Hematopoietic multipotent progenitor cell treated with erythropoietin and hydrocortisone succinate and interleukin-3 and kit ligand, for 17 days (in vitro differentiated cells): ENCODE measurements at places on chromosomes 2 and 18.

DNA sequence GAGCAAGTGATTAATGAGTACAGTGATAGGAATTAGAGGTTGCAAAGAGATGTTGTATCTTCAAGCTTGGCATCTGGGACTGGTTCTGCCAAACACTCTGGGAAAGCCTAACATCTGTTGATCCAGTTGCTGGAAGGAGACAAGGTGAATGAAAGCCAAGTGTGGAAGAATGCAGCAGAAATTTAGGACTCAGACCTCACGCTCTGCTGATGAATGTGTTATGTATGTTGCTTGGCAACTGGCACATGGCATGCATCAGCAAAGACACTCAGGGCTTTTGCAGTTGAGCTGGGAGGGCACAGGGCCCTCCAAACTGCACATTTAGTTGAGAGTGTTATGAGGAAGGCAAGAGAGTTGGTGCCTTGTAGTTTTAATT lies 105.5 kb downstream of the COLEC12 start:
- DNase-seq: no peak

- DNase-seq: no peak
Measured at GRCh38 chr18:27854631-27855030, 322.3 kb downstream of the CDH2 start.

DNA sequence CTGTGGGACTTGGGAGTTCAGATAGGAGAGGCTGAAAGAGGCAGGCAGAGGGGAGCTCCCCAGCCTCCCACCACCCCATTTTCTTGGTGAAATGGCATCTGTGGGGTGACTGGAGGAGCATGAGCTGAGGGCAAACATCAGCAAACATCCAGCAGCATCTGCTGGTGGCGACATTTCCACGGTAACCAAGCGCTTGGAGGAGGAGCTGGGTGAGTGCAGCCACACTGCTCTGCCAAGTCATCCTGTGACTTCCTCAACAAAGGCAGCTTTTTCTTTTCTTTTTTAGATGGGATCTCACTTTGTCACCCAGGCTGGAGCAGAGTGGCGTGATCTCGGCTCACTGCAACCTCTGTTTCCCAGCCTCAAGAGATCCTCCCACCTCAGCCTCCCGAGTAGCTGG lies 5.6 kb downstream of the TXNL4A start:
- no peak for DNase-seq

- no peak for DNase-seq
Measured at GRCh38 chr2:180443888-180444287, 436.8 kb upstream of the CWC22 start.

DNA sequence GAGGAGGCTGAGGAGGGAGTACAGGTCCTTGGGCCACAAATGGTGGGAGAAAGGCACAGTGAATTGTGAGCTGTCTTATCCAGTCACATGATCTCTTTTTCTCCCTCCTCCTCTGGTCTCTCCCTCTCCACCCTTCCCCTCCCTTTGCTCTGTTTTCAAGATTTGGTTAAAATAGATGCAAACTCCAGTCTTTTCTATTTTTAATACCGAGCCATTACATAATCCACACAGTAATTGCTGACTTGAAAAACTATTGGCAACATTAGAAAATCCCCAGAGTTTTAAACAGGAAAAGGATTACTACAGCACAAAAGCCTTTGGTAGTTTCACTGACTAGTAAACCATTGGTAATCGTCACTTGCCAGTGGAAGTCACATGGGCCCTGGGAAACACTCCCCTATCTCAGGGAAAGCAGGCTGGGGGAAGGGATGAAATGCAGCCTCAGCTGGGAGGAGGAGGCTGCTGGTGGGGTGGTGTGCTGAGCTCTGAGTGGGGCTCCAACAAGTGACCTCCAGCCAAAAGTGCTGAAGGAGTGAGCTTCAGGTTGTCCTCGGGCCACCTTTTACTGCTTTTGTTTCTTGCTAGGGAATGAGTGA lies 57.4 kb upstream of the PCBP1 start:
- DNase-seq: peak; percentile 34

GRCh38 chr2:64863097-64863820 lies 125.9 kb upstream of the SLC1A4 start:
- no peak for DNase-seq

GRCh38 chr18:58105888-58106260 lies 61.8 kb downstream of the NEDD4L start:
- DNase-seq: no peak

DNA sequence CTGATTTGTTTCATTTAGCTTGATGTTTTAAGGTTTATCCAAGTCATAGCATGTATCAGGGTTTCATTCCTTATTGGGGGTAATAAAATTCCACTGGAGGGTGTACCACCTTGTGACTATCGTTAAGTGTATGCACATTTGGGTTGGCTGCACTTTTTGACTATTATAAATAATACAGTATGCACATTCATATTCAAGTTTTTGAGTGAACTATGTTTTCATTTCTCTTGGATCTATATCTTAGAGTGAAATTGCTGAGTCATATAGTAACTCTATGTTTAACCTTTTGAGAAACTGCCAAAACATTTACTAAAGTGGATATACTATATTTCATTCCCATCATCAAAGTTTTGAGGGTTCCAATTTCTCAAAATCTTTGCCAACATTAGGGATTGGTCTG lies 952.7 kb downstream of the TDRD15 start:
- no peak for DNase-seq

DNA sequence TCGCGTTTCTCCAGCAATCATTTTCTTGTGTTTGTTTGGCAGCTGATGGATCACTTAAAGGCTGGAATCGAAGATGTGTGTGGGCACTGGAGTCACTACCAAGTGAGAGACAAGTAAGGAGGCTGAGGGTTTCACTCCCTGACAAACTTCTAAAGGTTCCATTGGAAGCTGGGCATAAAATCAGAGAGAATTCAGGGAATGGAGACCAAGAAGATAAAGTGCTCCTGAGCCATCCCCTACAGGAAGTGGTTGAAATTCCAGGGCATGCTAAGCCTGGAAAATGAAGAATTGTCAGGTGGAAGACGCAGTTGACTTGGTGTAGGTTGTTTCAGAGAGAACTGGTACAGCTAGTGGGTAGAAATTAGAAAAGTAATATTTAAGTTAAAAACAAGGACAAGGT lies 39.1 kb downstream of the SLC9A4 start:
- no peak for DNase-seq

- no peak for DNase-seq
Measured at GRCh38 chr18:68152770-68153169, 562.1 kb downstream of the TMX3 start.

GRCh38 chr2:68246396-68246795 lies 5.9 kb downstream of the PPP3R1 start:
- no peak for DNase-seq

GRCh38 chr2:168712053-168712452 lies 90.4 kb upstream of the NOSTRIN start:
- DNase-seq: no peak

- no peak for DNase-seq
Measured at GRCh38 chr2:237944302-237944701, 22.5 kb upstream of the UBE2F start.

DNA sequence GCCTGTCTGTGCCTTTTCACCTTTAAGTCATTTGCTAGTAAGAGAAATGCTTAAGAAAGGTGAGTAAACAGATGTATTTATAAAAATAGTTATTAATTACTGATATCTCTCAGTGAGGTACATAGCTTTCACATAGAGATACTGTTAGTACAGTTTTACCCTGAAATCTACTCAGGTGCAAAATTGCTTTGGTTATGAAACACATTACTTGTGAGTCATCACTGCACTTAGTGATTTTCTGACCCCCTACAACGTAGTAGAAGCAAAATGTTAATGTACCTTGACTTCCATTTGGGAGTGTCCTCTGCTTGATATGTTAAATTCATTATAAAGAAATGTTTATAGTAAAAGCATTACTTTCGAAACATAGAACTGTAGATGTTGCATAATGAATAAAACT lies 6.5 kb downstream of the GLS start:
- DNase-seq: no peak

DNA sequence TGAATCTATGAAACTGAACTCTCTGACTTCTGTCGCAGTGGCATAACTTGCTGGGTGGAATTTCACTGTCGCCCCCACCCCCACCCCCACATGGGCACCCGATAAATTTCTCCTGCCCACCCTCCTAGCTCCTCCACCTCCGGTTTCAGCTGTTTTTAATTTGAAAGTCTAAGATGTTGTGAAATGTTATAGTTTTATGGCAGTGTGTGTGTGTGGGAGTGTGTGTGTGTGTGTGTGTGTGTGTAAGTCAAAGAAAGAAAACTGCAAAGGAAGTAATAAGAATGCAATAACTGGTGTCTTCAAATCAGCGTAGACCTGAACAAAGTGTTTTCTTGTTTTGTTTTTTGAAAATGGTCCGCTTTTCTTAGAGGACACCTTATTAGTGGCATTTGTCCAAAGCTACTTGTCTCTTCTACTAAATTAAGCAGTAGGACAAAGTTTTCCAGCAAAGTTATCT lies 388 bp downstream of the DTNA start:
- DNase-seq: no peak

GRCh38 chr2:22282220-22282619 lies 1102.8 kb upstream of the KLHL29 start:
- DNase-seq: no peak

GRCh38 chr2:240166191-240166590 lies 25.7 kb upstream of the OTOS start:
- DNase-seq: no peak

DNA sequence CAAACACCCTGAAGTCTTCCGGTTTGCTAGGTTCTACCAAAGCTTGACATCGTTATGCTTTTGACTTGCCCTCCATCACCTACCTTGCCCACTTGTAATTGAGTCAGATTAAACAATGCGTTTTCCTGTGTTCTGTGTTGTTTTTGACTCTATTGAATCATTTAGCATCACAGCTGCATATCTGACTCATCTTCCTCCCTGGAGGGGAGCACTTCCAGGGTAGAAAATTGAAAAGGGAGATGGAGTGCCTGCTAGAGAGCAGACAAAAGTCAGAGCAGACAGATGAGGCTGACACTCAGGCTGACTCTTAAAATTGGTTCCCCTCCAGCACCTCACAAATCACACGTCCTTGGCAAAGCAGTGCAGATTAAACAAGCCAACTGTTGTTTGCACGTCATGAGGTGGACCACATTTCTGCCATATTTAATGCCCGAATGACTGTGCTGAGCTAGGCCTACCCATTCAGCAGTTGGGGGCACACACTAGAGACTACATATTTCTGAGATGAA lies 2.2 kb downstream of the MPP4 start:
- DNase-seq: no peak

DNA sequence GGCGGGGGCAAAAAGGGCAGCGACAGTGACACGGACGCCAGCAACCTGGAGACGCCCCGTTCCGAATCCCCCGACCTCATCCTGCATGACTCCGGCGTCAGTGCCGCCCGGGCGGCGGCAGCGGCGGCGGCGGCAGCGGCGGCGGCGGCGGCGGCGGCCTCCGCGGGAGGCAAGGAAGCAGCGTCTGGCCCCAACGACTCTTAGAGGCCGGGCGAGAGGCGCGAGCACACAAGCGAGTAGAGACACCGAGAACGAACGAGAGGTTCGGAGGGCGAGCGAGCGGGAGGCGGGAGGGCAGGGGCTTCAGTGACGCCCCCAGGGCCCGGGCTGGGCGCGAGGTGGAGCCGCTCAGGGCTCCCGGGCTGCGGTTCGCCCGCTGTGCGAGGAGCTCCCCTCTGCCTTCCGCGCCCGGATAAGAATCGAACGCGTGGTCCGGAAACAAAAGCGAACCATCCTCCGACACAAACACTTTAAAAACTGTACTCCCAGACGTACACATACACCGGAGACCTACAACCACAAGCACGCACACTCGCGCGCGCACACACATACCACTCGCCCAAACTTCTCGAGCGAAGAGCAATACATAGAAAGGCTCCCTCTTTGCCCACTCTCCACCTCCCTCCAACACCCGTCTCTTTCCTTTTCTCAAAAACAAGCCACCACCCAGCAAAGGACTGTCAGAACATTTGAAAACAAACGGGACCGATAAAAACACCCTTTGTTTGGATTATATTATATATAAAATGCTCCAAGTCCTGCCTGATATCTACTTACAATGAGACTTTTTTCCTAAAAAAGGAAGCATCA lies 2.8 kb downstream of the SP9 start:
- no peak for DNase-seq

DNA sequence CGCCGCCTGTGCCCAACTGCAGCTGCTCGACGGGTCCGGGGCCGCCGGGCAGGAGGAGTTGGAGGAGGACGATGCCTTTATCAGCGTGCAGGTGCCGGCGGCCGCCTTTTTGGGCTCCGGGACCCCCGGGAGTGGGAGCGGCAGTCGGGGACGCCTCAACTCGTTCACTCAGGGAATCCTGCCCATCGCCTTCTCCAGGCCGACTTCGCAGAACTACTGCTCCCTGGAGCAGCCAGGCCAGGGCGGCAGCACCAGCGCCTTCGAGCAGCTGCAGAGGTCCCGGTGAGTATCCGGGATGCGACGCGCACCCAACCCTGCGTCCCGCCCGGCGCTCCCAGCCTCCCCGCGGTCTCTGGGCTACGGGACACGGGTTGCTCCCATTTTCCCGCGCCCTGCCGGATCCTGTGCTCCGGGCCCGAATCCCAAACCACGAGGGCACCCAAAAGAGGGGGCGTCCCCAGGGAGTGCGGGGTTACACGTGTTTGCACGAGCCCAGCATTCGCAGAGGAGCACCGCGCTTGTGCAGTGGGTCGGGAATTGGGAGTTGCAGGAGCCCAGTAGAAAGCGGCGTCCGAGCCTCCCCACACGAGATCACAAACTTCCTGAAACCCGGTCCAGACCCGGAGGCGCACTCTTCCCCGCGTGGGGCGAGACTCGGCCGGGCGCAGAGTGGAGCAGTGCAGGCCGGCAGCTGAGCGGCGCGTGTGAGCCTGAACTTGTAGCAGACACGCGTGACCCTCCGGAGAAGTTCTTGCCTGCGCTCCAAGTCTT lies 1.2 kb downstream of the CABLES1 start:
- no peak for DNase-seq

DNA sequence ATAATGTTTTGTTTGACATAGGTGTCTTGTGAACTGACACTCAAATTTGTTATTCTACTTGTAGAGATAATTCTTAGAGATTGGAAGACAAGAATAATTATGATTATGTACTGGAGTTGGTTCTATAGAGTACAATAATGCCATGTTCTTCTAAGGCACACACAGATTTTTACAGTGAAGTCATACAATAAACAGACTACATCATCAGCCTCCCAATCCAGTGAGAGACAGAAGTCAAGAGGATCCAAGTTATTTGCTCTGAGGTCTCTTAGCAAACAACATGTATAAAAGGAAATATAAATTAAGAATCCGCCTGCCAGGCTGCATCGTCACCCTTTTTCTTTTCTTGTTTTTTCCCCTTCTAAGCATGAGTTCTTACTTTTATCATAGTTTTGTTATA lies 613.5 kb upstream of the SETBP1 start:
- DNase-seq: no peak

- no peak for DNase-seq
Measured at GRCh38 chr2:55112229-55113031, 62.2 kb upstream of the RTN4 start.

GRCh38 chr18:23719634-23720201 lies 30.5 kb downstream of the LAMA3 start:
- DNase-seq: peak; percentile 51
